ENCODE measurements at places on chromosomes 2 and 18.

DNA sequence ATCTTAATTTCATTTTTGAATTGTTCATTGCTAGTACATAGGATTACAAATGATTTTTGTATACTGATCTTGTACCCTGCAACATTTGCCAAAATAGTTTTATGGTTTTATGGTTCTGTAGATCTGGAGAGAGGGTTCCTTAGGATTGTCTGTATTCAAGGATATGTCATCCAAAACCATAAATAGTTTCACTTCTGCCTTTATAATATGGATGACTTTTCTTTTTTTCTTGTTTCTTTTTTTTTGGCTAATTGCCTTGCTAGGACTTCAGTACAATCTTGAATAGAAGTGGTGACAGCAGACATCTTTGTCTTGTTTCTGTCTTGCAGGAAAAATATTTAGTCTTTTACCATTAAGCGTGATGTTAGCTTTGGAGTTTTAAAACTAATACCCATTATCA, 383.9 kb upstream of the HS6ST1 start:
- no peak for DNase-seq

DNA sequence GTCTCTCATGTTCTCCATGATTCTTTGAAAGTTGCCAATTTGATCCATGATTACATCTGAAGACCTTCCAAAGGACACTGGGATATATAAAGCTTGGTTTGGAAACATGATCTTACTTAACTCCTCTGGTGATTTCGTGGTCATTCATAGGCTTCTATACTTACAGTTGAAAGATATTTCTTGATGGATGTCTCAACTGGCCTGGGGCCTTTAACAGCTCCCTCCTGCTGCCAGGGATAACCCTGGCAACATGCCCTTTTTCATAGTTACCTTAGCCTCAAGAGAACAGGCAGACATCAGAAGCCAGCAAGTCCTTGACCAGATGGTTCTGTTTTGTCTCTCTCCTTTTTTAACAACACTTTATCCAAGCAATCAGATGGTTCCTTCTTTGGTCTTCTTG, 23.5 kb upstream of the MFF start:
- no peak for DNase-seq

DNA sequence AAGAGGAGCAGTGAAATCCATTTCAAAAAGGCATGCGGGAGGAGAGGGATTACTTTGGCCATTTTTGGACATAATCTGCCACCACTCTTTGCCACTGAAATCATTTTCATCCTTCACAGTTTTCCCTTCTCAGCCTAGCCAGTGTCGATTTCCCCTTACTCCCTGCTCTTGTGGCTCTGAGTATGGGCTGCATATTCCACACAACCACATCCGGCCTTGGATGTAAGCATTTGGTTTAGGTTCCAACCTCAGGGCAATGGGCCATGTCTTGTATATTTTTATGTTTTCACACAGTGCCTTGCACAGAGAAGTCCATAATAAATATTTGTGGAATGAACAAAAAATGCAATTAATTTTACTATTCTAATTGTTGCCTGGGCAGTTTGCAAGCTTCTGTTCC, 7.7 kb upstream of the SERPINE2 start:
- no peak for DNase-seq

DNA sequence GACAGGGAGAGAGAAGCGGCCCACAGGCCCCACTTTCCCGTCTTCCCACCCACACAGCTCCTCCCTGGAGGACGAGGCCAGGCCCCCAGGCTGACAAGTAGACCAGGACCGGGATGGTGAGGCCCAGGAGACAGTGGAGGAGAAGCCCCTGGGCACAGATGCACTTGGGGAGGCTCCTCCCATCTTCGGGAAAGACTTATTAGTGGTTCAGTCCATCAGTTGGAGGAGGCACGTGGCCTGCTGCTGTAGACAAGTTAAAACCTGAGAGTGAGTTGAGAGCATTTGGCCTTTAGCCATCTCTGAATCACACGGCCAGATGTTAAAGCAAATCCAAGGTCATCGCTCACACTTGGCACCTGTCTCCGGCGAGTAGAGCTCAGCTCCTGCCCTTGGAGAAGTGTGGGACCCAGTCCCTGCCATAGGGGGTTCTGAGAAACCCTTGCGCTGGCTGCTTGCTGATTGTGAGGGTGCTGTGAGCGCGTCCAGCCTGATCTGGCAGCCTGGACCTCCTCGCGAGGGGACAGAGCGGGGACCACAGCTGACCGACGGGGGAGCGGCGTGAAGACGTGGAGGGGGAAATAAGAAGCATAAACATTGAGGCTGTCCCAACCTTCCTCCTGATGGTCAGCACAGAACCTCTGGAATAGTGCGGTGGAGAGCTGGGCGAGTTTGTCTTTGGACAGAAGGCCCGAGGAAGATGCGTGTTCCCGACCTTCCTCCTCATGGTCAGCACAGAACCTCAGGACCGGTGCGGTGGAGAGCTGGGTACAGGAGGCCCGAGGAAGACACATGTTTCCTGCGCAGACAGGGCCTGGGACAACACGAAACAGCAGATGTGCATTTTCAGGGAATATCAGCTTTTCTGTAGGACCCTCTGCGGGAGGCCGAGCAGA, 24.7 kb upstream of the ALLC start:
- no peak for DNase-seq

- no peak for DNase-seq
Observed at GRCh38 chr2:115161081-115161770, 718.8 kb downstream of the DPP10 start.
